ENCODE measurements at places on chromosomes 4 and X.

GRCh38 chrX:1392376-1393068 is 609 bp upstream of the SLC25A6 start:
- no peak for DNase-seq

- peak; percentile 21 for DNase-seq
Measured at GRCh38 chr4:121189326-121190215, 25.4 kb upstream of the TNIP3 start.

DNA sequence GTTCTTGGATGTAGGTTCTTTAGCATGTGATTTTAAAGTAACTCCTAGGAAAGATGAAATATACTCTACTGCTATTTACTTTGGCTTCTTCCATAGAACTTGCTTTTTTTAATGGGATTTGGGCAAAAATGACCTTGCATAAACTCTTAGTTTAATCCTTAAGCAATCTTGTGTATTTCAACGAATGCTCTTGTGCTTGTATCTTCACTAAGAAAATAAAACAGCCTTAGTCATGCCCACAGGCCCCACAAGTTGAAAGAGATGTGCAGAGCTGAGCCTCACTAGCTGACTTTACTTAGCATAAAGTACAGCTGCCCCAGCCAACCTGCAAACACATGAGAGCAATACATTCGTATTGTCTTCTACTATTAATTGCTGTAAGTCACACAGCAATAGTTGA is 1609.2 kb downstream of the STIM2 start:
- no peak for DNase-seq

- no peak for DNase-seq
Measured at GRCh38 chr4:172751550-172751949, 417.1 kb upstream of the GALNT7 start.

- no peak for DNase-seq
Measured at GRCh38 chr4:94668724-94669123, 89.0 kb upstream of the BMPR1B start.

DNA sequence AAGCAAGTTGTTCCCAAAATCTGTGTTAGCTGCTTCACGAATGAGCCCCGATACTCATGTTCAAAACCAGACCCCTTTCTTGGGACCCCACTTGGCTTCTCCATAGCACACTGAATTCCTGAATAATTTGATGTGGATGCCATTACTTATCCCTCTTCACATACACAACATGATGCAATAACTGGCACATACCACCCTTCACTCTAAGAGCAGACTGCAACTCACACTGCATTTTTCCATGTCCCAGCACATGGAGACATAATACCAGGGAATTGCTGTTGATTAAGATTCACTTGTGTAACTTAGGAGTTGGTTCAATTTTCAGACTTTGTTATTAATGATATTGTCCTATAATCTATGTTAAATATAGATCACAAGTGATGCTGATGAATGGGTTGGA is 213.4 kb downstream of the MAML3 start:
- DNase-seq, result no peak
